Inflammatory macrophage treated with lipopolysaccharide for 1 hour (primary cell): ENCODE measurements at places on chromosomes 12 and 14.
A peak's percentile ranks its signal among the peaks of the same experiment; 100 is the strongest.

GRCh38 chr12:131592972-131593371 lies 117.9 kb upstream of the SFSWAP start:
- peak; percentile 11 for DNase-seq

DNA sequence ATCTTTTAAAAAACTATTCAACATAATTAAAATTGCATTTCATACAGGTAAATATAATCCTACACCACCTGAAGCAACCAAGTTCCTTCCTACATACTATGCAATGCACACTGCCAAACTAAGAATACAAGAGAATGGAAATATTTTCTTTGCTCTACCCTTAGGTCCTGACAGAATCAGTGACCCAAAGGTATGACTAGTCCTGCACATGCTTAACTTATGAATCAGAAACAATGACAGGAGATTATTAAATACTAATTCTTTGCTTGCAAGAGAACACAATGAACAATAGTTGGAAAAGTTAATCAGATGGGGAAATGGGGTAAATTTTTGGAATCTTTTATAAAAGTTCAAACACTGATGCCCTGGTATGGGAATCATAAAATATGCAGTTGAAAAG lies 220.1 kb downstream of the SOX5 start:
- DNase-seq, result no peak

- DNase-seq, result peak; percentile 43
These were observed 221.8 kb upstream of the SSTR1 start for GRCh38 chr14:37985826-37986470.

- peak; percentile 22 for DNase-seq
These were observed 115.4 kb downstream of the DUSP6 start for GRCh38 chr12:89236748-89237383.

DNA sequence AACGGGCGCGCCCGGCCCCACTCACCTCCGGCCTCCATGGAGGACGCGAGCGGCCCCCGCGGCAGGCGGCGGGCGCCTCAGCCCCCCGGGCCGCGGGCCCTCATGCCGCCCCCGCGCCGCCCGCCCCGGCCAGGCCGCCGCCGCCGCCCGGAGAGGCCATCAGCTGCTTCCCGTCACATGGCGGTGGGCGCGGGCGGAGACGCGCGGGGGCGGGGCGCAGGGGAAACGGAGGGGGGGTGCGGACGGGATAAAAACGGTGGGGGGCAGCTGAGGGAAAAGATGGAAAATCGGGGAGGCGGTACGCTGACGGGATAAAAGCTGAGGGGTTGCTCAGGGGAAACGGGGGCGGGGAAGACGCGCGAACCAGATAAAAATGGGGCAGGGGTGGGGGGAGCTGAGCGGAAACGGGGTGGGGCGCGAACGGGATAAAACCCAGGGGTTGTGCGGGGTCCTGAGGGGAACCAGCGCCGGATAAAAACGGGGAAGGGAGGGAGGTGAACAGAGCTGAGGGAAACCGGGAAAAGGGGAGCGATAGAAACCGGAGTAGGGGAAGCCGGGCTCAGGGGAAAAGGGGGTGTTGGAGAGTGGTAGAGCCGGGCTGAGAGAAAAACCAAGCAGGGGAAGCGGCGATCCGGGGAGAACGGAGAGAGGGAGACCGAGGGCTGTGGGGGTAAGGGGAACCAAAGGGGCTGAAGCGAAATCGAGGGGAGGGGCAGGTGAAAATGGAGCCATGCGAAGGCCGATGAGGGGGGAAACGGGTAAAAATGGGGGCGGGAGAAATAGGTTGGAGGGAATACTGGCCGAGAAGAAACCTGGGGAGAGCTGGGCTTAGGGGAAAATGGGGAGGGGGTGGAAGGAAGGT lies at the start of gene WSB2:
TSS of gene WSB2 (minus strand) at position 169 of the 862 bp plus-strand sequence. CDS start at position 38, 131 bp downstream.
- peak; percentile 89 for DNase-seq

DNA sequence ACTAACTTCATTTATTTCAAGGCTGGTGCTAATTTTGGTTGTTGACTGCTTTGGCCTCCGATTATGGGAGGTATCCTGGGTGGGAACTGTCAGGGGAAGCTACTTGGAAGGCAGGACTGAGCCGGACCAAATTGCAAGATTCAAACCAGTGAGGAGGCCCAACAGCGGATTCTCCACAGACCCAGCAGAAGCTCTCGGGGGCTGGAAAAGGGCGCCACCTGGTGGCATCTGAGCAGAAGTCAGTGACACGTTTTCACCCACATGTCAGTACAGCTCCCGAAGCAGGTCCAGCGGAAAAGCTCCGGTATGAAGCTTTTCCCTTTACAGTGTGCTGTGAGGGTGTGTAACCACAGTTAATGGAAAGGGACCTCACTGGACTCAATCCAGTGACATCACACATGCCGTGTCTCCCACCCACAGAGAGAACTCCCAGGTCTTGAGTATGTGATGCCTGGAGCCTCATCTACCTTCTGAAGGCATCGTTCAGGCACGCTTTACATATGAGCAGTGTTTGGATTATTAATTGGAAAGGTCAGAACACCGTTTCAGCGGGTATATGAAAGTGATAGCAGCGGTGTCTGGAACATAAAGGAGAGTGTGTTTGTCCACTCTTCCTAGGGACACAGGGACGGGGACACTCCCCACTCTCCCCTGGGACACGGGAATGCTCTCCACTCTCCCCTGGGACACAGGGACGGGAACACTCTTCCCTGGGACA lies 3.6 kb upstream of the P2RX2 start:
- DNase-seq, result peak; percentile 89

DNA sequence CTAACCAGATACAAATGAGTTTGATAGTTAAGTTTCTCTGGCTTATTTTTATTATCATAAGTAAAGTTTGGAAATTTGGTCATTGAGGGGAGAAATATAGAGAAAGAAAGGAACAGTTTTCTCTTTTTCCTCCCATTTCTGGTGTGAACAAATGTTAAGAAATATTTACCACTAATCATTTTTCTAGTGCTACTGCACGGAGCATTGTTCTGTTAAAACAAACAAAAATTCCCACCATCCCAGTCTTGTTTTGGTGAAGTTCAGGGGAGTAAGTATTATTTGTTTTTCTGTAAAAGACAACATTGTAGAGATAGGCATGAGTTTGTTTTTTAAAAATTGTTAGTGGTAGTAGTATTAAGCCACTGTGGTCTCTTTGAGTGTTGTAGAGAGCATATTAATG lies 135.3 kb downstream of the FGD4 start:
- DNase-seq, result no peak

- peak; percentile 78 for DNase-seq
These were observed 585 bp downstream of the GPATCH2L start for GRCh38 chr14:76152333-76152681.

GRCh38 chr12:107436376-107436775 lies 249.2 kb upstream of the PWP1 start:
- DNase-seq, result no peak

DNA sequence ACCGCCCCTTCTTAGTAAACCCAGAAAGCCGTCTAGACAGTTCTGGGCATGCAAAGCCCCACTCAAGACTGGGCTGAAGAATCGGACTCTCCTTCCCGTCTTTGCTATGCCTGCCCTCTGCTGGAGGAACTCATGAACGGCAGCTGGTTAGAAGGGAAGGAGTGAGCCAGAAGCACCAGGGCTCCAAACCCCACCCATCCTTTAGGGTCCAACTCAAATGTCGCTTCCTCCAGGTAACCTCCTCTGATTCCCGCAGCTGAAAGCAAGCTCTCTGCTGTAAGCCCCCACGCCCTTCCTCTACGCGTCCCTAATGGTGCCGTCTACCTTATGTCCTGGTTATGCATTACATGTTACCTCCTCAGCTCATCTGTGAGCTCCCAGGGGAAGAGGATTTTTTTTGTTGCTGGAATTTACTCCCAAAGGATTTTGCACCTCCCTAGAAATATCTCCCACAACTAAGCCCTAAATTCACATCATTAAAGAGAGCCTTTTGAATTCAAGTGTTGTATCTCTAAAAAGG lies 59.0 kb upstream of the SCN8A start:
- peak; percentile 45 for DNase-seq

- DNase-seq, result no peak
These were observed 29.7 kb downstream of the CPNE8 start for GRCh38 chr12:38875586-38876228.

- DNase-seq, result peak; percentile 16
These were observed 4.9 kb downstream of the PTGDR start for GRCh38 chr14:52272375-52272774.

DNA sequence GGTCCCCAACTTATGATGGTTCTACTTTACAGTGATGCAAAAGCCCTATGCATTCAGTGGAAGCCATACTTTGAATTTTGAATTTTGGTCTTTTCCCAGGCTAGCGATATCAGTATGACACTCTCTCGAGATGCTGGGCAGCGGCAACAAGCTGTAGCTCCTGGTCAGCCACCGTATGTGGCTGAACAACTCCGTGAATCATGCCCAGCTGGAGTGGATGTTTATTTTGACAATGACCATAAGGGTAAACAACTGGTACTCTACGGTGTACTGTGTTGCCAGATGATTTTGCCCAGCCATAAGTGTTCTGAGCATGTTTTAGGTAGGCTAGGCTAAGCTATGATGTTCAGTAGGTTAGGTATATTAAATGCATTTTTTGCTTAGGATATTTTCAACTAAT lies 8.2 kb upstream of the ZNF410 start:
- DNase-seq, result no peak

GRCh38 chr12:57234571-57235016 lies 5.1 kb downstream of the SHMT2 start:
- DNase-seq, result peak; percentile 67

GRCh38 chr14:45095143-45095542 lies 11.2 kb downstream of the PRPF39 start:
- DNase-seq, result no peak

DNA sequence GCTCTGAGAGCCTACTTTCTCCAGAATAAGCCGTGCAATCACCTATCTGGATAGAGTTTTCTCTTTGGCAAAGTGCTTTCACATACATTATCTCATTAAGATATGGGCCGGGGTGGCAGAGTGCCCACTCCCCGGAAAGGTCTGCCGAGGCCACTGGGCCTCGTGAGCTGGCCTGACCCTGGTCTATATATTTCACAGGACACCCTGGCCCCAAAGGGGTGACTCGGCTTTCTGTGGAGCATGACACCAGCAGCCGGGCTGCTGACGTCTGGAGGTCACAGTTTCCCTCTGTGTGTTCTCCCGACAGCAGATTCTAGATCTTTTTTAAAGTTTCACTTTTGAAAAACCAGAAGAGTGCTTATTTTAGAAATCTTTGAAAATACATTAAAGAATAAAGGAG lies 27.9 kb upstream of the ATP2A2 start:
- DNase-seq, result peak; percentile 40

DNA sequence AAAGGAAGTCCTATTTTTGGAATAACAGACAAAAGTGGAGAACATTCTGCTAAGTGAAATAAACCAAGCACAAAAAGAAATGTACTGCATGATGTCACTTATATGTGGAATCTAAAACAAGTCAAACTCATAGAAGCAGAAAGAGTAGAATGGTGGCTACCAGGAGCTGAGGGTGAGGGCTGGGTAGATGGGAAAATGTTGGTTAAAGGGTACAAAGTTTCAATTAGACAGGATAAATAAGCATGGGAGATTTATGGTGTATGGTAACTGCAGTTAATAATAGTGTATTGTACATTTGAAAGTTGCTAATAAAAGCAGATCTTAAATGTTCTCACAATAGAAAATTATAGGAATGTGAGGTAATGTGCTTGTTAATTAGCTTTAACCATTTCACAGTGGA lies 12.8 kb downstream of the LUM start:
- no peak for DNase-seq

DNA sequence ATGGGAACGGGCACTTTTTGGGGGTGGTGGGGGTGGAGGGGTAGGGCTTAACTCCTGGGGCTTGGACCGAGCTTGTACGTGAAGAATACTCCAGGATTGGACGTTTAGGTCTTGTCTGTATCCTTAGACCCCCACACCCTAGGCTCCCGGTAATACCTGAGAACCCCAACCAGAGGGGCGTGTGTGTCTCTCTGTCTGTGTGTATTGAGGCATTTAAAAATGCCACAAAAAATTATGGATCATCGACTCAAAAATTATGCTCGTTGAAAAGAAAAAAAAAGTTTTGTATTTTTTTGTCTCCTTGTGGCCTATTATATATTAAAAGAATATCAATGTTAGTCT lies 459 bp downstream of the PPFIBP1 start:
- no peak for DNase-seq

DNA sequence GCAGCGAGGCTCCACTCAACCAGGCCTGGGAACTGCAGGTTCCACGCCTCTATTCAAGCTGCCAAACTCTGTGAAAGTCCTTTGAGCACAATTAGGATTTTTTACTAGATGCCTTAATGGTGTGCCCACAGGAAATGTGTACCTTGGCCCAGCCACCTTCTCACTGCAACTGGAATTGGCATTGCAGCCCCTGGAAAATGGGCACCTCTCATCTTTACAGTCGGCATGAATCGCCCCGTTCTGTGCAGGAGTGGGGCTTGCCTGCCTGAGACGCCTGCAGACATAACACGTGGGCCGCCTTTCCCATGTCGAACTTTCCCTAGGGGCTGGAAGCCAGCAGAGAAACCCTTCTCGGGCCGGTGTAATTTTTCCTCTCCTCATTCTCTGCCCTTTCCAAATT lies 42.0 kb upstream of the ELK3 start:
- no peak for DNase-seq

GRCh38 chr14:32588448-32589320 lies 259.6 kb downstream of the AKAP6 start:
- DNase-seq, result peak; percentile 22

DNA sequence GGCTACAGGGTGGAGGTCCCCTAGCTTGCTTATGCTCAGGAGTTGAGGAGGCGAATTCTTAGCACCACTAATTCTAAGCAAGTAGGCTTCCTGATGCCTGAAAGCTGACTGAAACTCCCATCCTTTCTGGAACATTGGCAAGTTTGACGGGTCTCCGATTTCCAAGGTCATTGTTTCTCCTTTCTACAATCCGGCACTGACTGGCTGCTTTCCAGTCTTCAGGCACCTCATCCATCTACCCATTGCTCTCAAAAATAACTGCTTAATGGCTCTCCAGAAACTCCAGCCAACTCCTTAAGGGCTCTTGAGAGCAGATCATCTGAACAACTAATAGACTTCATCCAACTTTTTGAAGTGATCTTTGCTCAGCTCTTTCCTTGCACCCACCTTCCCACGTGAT lies 13.3 kb downstream of the REM2 start:
- no peak for DNase-seq

DNA sequence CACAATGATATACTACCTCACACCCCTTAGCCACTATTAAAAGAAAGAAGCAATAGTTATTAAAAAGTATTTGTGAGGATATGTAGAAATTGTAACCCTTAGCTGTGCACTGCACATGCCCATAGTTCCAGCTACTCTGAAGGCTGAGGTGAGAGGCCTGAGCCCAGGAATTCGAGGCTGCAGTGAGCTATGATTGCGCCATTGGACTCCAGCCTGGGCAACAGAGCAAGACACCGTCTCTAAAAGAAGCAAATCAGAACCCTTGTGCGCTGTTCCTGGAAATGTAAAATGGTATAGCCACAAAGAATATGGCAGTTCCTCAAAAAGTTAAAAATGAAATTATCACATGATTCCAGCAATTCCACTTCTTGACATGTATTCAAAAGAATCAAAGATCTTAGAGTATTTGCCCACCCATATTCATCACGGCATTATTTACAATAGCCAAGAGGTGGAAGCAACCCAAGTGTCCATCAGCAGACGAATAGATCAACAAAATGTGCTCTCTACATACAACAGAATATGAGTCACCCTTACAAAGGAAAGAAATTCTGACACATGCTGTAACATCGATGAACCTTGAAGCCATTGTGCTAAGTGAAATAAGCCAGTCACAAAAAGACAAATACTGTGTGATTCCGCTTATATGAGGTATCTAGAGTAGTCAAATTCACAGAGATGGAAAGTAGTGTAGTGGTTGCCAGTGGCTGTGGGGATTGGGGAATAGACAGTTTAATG lies 23.7 kb upstream of the YLPM1 start:
- DNase-seq, result no peak

GRCh38 chr14:106200541-106201315 lies 674.3 kb downstream of the TMEM121 start:
- no peak for DNase-seq
